ENCODE measurements at places on chromosomes 16 and 17.

DNA sequence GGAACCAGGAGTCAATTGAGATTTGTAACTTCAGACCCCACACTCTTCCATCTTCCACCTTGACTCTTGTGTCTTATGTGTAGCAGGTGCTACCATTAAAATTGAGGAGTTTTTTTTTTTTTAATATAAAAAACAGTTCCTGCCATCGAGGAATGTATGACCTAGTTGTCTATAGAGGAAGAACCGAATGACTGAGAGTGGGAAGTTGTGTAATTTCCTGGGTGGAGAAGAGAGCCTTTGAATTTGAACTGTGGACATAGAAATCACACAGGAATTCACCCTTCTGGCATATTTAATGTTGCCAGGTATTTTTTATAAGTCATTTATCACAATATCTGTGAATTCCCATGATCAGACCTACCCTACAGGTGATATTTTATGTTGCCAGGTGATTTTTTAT lies 22.0 kb downstream of the SP2 start:
- DNase-seq: no peak

DNA sequence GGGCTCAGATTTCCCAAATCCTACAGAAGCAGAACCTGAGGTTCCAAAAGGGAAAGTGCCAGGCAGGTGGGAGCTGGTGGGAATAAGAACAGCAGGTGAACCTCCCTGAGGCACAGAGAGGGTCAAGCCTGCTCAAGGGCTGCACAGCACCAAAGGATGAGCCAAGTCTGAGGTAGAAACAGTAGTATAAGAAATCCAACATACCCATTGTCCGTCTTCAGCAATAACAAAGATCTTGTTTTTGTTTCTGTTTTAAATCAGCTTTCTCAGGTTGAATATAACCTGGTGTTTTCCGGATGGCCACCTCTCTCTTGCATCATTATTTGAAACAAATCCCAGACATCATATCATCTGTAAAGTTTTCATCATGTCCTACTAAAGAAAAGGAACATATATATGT lies 10.6 kb upstream of the CES3 start:
- DNase-seq: no peak

DNA sequence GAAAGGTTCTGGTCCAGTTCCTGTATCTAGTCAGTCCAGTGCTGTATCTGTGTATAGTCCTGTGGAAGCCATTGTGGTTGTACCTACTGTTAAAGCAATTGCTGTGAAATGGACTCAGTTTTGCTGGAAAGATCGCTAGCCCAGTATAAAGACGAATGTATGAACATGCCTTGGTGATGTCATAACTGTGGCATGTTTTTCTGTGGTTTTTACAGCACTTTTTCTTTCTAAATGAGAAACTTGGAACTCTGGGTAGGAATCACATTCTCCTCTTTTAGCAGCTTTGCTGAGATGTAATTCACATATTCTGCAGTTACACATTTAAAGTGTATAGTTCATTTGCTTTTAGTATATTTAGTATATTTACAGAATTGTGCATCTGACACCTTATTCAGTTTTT lies 58.1 kb downstream of the MAP2K4 start:
- peak; percentile 64 for DNase-seq

DNA sequence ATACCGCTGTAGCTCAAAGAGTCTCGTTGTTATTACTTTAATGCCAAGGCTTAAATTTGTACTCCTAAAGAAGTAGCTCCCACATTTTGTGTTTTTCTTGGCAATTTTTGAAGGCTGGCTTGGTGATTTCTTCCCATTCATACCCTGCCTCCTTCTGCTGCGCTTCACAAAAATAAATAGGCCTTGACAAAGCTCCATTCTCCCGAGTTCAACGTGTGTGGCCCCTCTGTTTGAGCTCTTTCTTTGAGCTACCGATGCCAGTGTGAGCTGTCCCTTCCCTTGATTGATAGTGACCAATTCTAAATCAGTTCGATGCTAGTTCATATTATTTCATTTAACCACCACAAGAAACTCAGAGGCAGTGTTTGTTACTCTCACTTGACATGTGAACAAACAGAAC lies 96.8 kb downstream of the MAP2K6 start:
- no peak for DNase-seq

DNA sequence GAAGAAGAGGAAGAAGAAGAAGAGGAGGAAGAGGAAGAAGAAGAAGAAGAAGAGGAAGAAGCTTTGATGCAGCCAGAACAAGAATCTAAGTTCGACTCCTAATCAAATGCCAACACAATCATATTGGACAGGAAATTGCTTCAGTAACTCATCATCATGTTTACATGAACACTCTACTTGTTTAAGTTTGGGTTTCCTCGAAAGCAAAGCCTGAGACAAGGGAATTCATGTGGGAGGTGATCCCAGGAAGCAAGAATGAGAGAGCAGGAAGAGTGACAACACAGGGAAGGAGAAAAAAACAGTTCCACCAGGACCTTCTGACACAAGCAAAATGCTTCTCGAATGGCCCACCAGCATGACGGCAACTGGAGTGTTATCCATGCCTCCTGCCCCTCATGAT lies 279.0 kb downstream of the PMP22 start:
- DNase-seq: no peak

DNA sequence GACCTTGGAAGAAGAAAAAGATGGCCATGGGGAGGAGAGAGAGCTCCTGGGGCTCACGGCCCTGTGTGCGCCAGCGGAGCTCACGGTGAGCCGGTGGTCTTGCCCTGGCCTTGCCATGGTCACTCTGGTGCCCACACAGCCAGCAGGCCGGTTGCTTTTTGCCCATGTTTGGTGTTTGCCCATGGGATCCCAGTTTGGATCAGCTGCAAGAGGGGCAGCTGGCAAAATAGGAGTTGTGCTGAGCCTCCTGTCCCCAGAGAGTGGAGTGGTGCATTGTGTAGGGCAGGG lies 1.6 kb downstream of the NHERF1 start:
- no peak for DNase-seq

GRCh38 chr17:61364463-61364846 lies 35.2 kb upstream of the TBX2 start:
- DNase-seq: no peak

- no peak for DNase-seq
Measured at GRCh38 chr16:46800494-46800893, 30.5 kb downstream of the C16orf87 start.

DNA sequence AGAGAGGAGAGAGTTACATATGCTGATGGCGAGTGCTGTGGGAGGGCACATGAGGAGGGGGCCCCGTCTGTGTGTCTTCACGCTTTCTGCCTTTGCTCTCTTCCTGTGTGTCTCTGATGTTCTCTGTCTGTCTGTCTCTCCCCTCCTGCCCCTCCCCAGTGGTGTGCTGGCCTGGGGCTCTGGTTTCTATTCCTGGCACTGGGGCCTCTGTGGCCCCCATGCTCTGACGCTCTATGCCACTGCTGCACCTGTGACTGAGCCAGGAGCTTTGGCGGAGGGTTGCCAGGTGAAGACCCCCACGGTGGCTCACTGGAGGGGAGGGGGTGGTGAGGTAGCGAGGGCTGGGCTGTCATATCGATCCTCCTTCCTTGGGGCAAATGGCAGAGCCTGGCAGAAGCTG lies 24.6 kb upstream of the BRD7 start:
- no peak for DNase-seq

DNA sequence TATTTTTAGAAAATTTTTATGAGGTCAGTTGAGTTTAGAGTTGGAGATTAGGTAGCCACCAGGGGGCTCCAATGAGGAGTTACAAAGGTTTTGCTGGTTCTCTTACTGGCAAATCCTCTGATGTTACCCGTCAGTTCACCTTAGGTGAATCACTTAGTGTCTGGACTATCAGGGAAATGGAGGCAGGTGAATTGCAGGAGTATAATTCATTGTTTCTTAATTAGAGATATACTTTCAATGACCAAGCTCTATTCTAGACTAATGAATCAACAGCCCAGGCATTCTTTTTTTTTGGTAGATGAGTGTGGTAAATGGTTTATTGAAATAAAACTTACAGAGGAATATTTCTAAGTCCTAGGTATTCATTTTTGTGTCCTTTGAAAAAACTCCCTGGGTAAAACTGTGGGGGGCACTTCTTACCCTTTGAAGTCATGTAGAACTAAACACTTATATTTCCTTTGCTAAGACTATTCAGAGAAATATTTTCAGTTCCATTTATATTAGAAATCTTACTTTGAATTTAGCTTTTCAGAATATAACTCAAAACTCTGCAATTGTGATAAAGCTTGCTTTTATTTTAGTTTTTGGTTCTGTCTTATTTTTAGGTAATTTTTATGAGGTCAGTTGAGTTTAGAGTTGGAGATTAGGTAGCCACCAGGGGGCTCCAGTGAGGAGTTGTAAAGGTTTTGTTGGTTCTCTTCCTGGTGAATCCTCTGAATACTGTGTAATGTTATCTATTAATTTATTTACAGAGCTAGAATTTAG lies 17.7 kb downstream of the PSMD11 start:
- peak; percentile 66 for DNase-seq

GRCh38 chr17:55303701-55304145 lies 39.0 kb downstream of the HLF start:
- peak; percentile 40 for DNase-seq

GRCh38 chr17:63431939-63432804 lies 13.9 kb downstream of the CYB561 start:
- DNase-seq: peak; percentile 69

- no peak for DNase-seq
Measured at GRCh38 chr17:7046127-7046724, 2.3 kb upstream of the SLC16A11 start.

DNA sequence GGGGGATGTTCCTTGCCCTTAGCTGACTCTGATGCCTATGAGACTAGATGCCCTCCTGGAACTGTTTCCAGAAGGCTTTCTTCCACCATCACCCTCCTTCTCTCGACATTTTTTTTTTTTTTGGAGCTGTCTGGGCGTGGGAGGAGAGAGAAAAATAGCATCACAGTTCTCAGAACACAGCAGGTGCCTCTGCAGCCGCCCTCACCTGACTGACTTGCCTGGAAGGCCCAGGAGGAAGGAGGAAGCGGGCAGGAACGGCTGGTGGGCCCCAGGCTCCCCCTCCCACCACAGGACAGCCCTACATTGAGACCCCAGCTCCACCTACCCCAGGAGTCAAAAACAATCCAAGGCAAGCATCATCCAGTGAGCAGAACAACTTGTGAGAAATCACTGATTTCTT lies 20.3 kb upstream of the CACNG5 start:
- DNase-seq: no peak

GRCh38 chr16:27849621-27850020 lies 213.9 kb downstream of the GSG1L start:
- no peak for DNase-seq

DNA sequence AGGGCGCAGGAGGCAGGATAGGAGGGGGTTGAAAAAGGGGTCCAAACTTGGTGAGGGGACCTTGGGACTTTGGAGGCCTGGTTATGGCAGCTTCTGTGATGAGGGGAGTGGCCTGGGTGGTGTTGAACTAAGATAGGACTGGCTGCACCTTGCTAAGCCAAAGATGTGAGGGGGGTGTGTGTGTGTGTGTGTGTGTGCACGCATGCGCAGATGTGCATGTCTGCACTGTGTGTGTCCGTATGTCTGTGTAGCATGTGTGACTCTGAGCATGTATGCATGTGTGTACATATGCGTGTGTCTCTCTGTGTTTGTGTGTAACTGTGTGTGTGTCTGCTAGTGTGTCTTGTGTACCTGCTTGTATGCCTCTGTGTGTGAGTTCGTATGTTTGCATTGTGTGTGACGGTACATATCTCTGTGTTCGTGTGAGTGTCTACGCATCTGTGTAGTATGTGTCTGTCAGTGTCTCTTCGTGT lies 4.1 kb downstream of the SLC16A5 start:
- DNase-seq: no peak

DNA sequence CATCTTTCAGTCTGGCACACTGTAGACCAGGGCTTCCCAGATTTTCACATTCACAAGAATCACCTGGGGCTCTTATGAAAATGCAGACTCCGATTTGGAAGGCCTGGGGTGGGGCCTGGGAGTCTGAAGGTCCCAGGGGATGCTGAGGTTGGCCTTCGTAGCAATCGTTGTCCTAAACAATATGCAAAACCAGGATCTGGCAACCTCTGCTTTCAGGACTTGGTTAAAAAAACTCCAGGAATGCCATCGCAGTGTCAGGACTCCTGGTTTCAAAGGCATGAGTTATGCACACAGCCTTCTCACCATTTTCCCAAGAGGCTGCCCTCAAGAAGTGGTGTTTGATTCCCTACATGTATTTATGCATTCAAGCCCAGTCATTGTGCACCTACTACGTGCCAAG lies 6.7 kb downstream of the CLEC19A start:
- no peak for DNase-seq

DNA sequence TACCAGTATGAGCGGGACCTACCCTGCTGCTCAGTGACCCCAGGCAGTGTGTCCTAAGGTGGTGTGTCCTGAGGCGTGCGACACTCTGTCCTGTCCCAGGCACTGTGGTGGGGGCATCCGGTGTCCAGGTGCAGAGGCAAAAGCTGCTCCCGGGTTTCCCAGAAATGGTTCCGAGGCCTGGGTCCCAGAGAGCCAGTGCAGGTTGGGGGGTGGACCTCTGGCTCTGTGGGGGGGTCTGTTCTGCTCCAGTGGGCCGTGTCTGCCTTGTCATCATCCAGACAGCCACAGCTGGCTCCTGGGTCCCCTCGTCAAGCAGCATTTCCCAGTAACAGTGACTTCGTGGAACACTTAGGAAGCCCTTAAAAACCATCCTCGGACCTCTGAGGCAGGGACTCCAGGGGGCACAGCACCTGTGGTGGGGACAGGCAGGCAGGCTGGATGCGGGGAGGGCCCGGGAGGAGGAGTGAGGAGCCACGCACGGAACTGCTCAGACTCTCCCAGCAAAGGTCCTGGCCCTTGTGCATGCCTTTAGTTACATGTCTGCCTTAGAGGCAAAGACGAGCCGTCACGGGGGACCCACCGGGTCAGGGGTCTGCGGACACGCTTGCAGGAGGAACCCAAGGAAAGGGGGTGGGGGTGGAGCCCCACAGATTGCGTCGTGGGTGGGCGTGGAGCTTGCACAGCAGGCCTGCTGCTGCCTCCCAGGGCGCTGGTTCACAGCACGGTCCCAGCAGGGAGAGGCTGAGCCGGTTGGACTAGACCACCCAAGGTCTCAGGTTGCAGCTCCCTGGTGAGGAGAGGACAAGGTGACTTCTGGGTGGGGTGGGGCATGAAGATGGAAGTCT lies 5.6 kb downstream of the SLC16A3 start:
- DNase-seq: no peak

DNA sequence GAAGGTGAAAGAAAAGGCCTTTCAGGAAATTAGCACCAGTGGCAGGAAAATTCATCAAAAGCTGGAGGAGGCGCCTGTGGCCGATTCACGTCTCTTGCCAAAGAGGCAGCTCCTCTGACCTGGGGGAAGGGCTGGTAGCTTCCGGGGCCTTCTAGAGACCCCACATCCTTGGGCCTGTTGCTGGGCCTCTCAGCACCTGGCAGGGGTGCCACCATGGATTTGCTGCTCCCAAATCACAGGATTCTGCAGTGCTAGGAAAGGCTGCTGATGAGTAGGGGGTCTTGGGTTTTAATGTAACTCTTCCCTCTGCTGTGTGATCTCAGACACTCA lies 11.6 kb upstream of the CBFB start:
- DNase-seq: no peak

- DNase-seq: no peak
Measured at GRCh38 chr17:42394838-42395237, 6.6 kb upstream of the STAT3 start.

- DNase-seq: no peak
Measured at GRCh38 chr16:53922067-53922806, 218.3 kb downstream of the FTO start.

- DNase-seq: no peak
Measured at GRCh38 chr16:75106351-75107274, 10.0 kb downstream of the LDHD start.

Measured in HFFc6 (cell line).